ENCODE measurements at places on chromosomes 1 and 21. TPM values are rescaled to one million over a fixed set of nuclear protein-coding genes. Genes with fewer than 3 reads are reported as not detected.

GRCh38 chr1:213987927-213988506, at the start of gene PROX1:
Gene PROX1 (plus strand): TSS chr1:213987973. CDS start chr1:213996536, 8,563 bp downstream.
- H3K4me3 ChIP-seq = peak within 1 kb of the TSS; percentile 98
- H3K4me1 ChIP-seq = peaks cover 48% of the 10 kb centered on the region
- H3K36me3 ChIP-seq = no peaks in the 10 kb centered on the region

- H3K36me3 ChIP-seq = no peaks in the 10 kb centered on the region
- DNase-seq = no peak
- H3K27me3 ChIP-seq = peaks cover 3% of the 10 kb centered on the region
These were observed 9.0 kb upstream of the ARID1A start for GRCh38 chr1:26686795-26687194.

Gene GPR25
- not detected for total RNA-seq

- peaks cover 12% of the 10 kb centered on the region for H3K4me1 ChIP-seq
- no peak overlapping the region for H3K4me3 ChIP-seq
- no peaks in the 10 kb centered on the region for H3K36me3 ChIP-seq
- H3K27me3 ChIP-seq = no peaks in the 10 kb centered on the region
- no peak for DNase-seq
These were observed 33.0 kb downstream of the ETS2 start for GRCh38 chr21:38838598-38839327.

DNA sequence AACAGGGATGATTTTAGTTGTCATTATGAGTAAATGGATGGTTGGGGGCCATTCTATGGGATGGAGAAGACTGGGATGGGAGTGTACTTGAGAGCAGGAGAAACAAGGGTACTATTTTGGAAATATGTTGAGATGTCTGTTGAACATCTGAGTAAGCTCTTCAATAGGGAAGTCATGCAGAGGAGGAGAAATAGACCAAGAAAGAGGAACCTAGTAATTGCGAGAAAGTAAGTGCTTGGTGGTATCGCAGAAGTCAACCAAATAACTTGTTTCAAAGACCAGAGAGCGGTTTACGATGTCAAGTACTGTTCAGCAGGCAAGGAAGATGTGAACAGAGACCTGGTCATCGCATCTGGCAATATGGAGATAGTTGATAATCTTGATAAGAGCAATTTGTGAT, 22.4 kb upstream of the CHRM3 start:
- peaks cover 9% of the 10 kb centered on the region for H3K4me1 ChIP-seq
- H3K27ac ChIP-seq = no peak overlapping the region
- no peak for DNase-seq
- H3K36me3 ChIP-seq = no peaks in the 10 kb centered on the region

GRCh38 chr1:30303387-30303786, 420.0 kb downstream of the MATN1 start:
- no peak overlapping the region for H3K27ac ChIP-seq
- peaks cover 2% of the 10 kb centered on the region for H3K27me3 ChIP-seq
- H3K4me3 ChIP-seq = no peak overlapping the region
- no peaks in the 10 kb centered on the region for H3K36me3 ChIP-seq
- H3K4me1 ChIP-seq = no peaks in the 10 kb centered on the region
- no peak for DNase-seq

Gene CD46
- 116 TPM for total RNA-seq

Gene KLHDC9
- 7.3 TPM for total RNA-seq

GRCh38 chr1:87279536-87279875, 49.2 kb upstream of the LMO4 start:
- H3K27me3 ChIP-seq = no peaks in the 10 kb centered on the region
- peaks cover 10% of the 10 kb centered on the region for H3K4me1 ChIP-seq
- no peak overlapping the region for H3K27ac ChIP-seq
- no peak overlapping the region for H3K4me3 ChIP-seq
- no peak for DNase-seq
- no peaks in the 10 kb centered on the region for H3K36me3 ChIP-seq

Gene SERPINC1
- total RNA-seq = not detected

DNA sequence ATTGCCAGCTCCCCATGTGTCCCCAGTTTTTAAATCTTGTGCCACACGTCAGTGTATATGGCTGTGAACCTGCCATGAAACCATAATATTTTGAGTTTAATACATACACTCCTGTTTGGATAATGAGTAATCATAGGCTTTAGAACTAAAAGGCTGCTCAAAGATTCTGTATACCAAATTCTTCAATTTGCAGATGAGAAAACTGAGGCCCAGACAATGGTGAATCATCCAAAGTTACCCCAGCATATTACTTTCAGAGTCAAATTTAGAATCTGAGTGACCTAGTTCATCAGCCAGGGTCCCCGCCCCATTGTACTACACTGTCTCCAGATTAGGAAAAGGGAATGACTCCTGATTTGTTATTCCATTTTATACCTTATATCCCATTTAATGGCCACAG, 224.6 kb downstream of the FGGY start:
- no peak overlapping the region for H3K4me3 ChIP-seq
- DNase-seq = no peak
- H3K4me1 ChIP-seq = peaks cover 6% of the 10 kb centered on the region
- peaks cover 1% of the 10 kb centered on the region for H3K27me3 ChIP-seq
- no peak overlapping the region for H3K27ac ChIP-seq

Gene UBXN10
- total RNA-seq = 0.13 TPM

DNA sequence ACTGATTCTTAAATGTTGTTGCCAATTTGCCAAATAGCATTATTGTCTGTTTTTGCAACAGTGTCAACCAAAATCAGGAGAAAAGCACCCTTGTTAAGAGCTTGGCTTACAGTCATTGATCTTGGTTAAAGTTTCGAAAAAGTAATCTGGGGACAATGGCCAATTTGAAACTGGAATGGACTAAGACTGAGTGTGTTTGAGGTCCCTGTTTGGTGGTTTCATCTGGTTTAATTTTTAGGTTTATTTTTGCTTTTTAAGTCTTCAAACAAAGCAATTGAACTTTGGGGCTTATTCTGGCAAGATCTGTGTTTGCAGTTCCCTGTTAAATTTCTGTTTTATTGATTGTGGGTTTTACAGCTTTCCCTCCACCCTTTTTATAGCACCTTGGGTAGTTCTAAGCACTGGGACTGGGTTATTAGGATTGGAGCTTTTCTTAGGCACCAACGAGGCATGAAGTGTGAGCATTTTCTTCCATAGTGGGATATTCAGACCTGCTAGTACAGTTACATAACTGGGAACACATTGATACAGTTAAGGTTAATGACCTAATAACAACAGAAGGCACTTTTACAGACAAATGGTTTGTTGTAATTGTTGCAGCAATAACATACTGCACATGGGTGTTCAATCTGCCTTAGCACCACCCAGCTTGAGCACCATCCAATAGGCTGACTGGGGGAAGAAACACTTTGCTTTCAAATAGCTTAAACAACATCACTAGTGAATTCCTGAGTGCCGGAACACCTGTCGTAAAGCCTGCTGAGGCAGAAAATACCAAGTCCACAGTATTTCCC, 40.6 kb upstream of the MAP10 start:
- H3K4me1 ChIP-seq = no peaks in the 10 kb centered on the region
- no peak for DNase-seq
- peaks cover 10% of the 10 kb centered on the region for H3K36me3 ChIP-seq
- peaks cover 1% of the 10 kb centered on the region for H3K27me3 ChIP-seq
- no peak overlapping the region for H3K27ac ChIP-seq

Gene NPPA
- not detected for total RNA-seq

- no peak overlapping the region for H3K27ac ChIP-seq
- DNase-seq = no peak
- H3K27me3 ChIP-seq = no peaks in the 10 kb centered on the region
- H3K4me1 ChIP-seq = no peaks in the 10 kb centered on the region
These were observed 40.9 kb downstream of the ATP6V1G3 start for GRCh38 chr1:198499588-198499987.

- H3K27ac ChIP-seq = no peak overlapping the region
- H3K4me3 ChIP-seq = no peak overlapping the region
- peaks cover 3% of the 10 kb centered on the region for H3K4me1 ChIP-seq
- no peak for DNase-seq
- H3K27me3 ChIP-seq = no peaks in the 10 kb centered on the region
- no peaks in the 10 kb centered on the region for H3K36me3 ChIP-seq
These were observed 141.5 kb upstream of the ERG start for GRCh38 chr21:38639571-38640354.

Gene GPR137B
- total RNA-seq = 18.2 TPM

GRCh38 chr1:157682710-157683437, 17.7 kb downstream of the FCRL3 start:
- no peak for DNase-seq
- H3K4me3 ChIP-seq = no peak overlapping the region
- no peak overlapping the region for H3K27ac ChIP-seq
- no peaks in the 10 kb centered on the region for H3K27me3 ChIP-seq
- no peaks in the 10 kb centered on the region for H3K36me3 ChIP-seq
- no peaks in the 10 kb centered on the region for H3K4me1 ChIP-seq

DNA sequence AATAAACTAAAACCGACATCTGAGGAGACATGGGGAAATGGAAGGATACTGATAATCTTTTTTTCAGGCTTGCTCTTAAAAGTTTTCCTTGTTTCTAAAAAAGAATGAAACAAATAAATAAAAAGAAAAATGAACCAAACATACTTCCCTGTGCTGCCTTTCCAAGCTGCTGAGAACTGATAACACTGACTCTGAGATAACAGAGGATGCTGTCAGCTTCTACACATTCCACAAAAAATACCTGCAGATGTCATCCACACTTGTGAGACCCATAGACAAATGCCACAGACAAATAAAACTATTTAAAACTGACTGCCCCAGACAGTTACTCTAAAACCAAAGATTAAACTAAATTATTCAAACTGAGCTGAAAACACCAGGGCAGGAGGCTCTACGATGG, 12.0 kb upstream of the OR6K3 start:
- DNase-seq = no peak
- H3K27me3 ChIP-seq = no peaks in the 10 kb centered on the region
- peaks cover 8% of the 10 kb centered on the region for H3K4me1 ChIP-seq
- no peak overlapping the region for H3K27ac ChIP-seq
- H3K36me3 ChIP-seq = no peaks in the 10 kb centered on the region

- H3K27me3 ChIP-seq = peaks cover 3% of the 10 kb centered on the region
- no peaks in the 10 kb centered on the region for H3K36me3 ChIP-seq
- no peak for DNase-seq
These were observed 28.0 kb upstream of the RNF2 start for GRCh38 chr1:185017338-185017737.

DNA sequence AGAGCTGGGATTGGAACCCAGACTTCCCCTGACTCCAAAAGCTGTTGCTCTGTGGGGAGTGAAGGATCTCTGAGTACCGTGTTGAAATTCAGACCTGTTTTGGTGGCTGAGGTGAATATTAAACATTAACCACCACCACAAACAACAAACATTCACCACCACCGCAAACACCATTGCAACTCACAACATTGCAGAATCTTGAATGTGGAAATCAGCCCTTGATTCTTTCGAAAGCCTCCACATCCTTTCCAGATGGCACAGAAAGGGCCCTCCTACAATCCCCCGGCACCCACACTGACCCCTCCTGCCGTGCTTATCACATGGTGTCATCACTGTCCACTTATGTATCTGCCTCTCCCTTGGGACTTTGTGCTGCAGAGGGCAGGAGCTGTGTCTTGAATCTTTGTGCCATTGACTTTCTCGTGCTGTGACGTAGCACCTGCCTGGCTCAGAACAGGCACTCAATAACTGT, 1.4 kb downstream of the CDA start:
- no peak overlapping the region for H3K4me3 ChIP-seq

Gene ELAVL4
- 3.0 TPM for total RNA-seq

- H3K4me3 ChIP-seq = no peak overlapping the region
- H3K27me3 ChIP-seq = peaks cover 1% of the 10 kb centered on the region
- H3K36me3 ChIP-seq = no peaks in the 10 kb centered on the region
- DNase-seq = no peak
- H3K4me1 ChIP-seq = no peaks in the 10 kb centered on the region
These were observed 296.0 kb downstream of the HHAT start for GRCh38 chr1:210624722-210625121.

Gene FMN2
- total RNA-seq = 2.6 TPM

- H3K4me1 ChIP-seq = no peaks in the 10 kb centered on the region
- no peak within 1 kb of the TSS for H3K4me3 ChIP-seq
- H3K36me3 ChIP-seq = no peaks in the 10 kb centered on the region
- DNase-seq = no peak
These were observed at the start of gene CACNA1S for GRCh38 chr1:201112173-201112731. Gene CACNA1S (minus strand): TSS chr1:201112426. CDS start chr1:201112339, 87 bp downstream.

DNA sequence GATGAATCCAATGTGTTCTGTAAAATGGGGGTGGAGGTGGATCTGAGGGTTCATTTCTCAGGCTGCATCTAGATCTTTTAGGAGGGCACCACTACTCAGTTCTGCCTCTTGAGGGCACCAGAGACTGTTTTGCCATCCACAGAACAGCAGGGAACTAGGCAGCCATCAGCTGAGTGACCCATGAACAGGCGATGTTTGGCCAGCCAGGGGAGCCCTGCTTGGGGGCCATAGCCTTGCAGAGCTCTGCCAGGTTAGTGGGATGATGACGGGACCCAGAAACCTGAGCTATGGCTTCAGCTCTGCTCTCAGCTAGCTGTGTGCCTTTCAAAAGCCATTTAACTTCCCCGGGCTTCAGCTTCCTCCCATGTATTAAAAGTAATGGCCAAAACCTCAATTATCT, 13.4 kb upstream of the NOS1AP start:
- peak; percentile 79 for DNase-seq
- H3K4me3 ChIP-seq = no peak overlapping the region
- H3K36me3 ChIP-seq = no peaks in the 10 kb centered on the region
- H3K27me3 ChIP-seq = no peaks in the 10 kb centered on the region

Gene C1orf210
- not detected for total RNA-seq

DNA sequence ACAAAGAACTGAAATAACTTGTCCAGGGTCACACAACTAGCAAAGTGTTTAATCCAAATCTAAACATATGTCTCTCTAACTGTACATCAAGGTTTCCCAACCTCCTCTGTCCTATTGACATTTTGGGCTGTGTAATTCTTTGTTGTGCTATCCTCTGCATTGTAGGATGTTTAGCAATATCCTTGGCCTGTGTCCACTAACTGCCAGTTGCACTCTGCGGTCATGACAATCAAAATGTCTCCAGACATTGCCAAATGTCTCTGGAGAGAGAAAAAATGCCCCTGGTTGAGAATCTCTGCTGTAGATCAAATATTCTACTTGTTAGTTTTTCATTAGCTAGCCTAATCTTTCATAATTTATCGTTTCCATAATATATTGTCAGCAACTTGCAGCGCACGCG, 353.4 kb upstream of the NEGR1 start:
- no peaks in the 10 kb centered on the region for H3K36me3 ChIP-seq
- no peaks in the 10 kb centered on the region for H3K27me3 ChIP-seq
- no peak overlapping the region for H3K4me3 ChIP-seq
- peaks cover 3% of the 10 kb centered on the region for H3K4me1 ChIP-seq
- DNase-seq = no peak
- no peak overlapping the region for H3K27ac ChIP-seq

Gene CD1E
- not detected for total RNA-seq

Gene ACADM
- 53.5 TPM for total RNA-seq

DNA sequence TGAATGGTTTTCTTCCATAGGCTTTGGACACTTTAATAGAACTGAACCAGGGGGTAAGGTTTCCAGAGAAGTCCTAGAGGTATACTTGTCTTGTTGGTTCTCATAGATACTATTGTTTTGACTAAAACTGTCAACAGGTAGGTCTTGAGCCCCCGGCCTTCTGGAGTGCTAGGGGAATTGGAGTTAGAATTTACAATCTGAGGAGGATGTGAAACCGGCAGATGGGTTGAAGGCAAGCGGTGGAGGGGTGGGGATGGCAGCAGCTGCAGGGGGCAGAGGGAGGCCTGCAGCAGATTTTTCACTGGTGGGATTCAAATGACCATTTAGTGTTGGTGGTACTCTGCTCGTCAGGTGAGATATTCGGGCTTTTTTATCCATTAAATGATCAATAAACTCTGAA, 4.3 kb upstream of the CD1D start:
- no peak for DNase-seq
- H3K27me3 ChIP-seq = peaks cover 8% of the 10 kb centered on the region
- H3K4me1 ChIP-seq = peaks cover 16% of the 10 kb centered on the region
- no peak overlapping the region for H3K4me3 ChIP-seq
- H3K36me3 ChIP-seq = no peaks in the 10 kb centered on the region
- H3K27ac ChIP-seq = no peak overlapping the region

All from endothelial cell (in vitro differentiated cells).